Fibroblast of villous mesenchyme (primary cell): ENCODE measurements at places on chromosomes 3 and 15. TPM values are rescaled to one million over a fixed set of nuclear protein-coding genes. Genes with fewer than 3 reads are reported as not detected.

DNA sequence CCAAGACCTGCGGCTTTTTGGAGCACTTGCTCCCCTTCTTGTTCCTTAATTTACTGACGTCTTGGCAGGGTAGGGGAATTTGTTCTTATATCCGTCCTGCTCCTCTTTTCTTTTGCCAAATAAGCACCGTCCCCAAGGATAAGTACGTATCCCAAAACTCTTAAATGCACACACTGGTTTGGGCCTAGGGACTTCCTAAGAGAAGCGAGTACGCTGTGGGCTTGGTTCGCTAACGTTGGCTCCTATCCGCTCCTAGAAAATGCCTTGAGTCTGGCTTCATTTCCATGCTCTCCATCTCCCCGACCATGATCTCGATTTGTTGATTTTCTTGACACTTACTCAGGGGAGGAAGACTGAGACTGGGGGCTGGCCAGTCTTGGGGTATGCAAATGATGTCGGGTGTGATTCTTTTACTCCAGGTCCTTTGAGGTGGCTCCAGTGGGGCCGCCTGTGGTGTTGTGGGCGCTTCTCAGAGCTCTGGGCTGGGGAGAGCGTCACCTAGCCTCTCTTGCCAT, 1.3 kb downstream of the MYRIP start:
- DNase-seq, result no peak

DNA sequence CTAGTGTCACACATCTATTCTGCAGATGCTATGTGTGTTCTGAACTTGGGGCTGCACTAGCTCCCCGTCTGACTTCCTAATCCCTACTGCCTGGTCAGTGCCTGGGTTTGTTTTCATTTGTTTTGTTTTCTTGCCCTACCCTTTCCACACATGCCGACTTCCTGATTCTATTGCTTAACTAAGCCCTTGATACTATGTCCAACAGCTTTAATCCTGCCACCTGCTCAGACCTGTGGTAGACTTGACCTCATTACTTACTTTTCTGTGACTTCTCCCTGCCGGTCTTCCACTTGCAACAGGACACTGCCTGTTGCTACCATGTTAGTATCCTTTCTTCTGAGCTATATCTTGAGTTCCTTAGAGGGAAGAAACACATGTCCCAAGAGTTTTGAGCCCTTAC, 39.3 kb upstream of the CEMIP start:
- DNase-seq, result no peak

DNA sequence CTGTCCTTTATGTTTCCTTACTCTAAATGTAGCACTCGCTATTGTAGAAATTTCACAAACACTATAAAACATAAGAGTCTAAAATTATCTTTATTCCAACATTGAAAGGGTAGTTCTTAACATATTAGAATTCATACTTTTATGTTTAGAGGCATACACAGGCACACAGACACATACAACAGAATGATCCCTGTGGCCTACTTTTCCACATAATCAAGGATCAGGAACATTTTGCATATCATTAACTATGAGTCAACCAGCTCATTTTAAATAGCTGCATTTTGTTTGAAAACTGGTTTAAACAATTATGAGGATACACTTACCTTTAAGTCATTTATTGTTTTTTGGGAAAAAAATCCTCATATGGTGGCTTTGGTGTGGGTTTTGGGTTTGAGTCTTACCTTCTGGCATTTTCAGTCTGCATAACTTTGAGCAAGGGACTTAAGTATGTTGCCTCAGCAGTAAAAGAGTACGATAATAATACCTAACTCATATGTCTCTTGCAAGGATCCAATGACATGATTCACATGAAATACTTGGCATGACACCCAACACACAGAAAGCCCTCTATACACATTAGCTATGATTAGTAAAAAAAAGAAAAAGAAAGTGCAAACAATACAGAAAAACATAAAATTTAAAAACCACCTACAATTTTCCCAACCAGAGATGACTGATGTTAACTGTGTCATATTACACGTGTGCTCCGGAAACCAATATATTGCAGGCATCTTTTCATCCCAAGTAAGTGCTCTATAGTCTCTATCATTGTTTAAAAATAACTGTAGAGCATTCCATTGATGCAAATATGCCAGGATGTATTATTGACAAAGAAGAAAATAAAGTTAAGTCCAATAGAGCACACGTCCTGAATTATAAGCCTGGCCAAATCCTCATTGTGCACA, 213.1 kb upstream of the ADAMTS9 start:
- no peak for DNase-seq

USP3 gene
- 29.3 and 34.1 TPM in 2 replicates for total RNA-seq

RASL12 gene
- under 0.01 and 2.9 TPM in 2 replicates for total RNA-seq
